ENCODE measurements at places on chromosomes 4 and X. TPM values are rescaled to one million over a fixed set of nuclear protein-coding genes. Genes with fewer than 3 reads are reported as not detected.

- no peaks in the 10 kb centered on the region for H3K27me3 ChIP-seq
- H3K4me3 ChIP-seq, result no peak overlapping the region
- H3K36me3 ChIP-seq, result no peaks in the 10 kb centered on the region
- no peak overlapping the region for H3K27ac ChIP-seq
- DNase-seq, result no peak
- peaks cover 7% of the 10 kb centered on the region for H3K4me1 ChIP-seq
These were observed 52.8 kb downstream of the LRBA start for GRCh38 chr4:150962245-150962644.

- no peaks in the 10 kb centered on the region for H3K36me3 ChIP-seq
- DNase-seq, result no peak
- no peaks in the 10 kb centered on the region for H3K4me1 ChIP-seq
- H3K27ac ChIP-seq, result no peak overlapping the region
- H3K27me3 ChIP-seq, result no peaks in the 10 kb centered on the region
These were observed 424.1 kb downstream of the PRR32 start for GRCh38 chrX:127243654-127244053.

DNA sequence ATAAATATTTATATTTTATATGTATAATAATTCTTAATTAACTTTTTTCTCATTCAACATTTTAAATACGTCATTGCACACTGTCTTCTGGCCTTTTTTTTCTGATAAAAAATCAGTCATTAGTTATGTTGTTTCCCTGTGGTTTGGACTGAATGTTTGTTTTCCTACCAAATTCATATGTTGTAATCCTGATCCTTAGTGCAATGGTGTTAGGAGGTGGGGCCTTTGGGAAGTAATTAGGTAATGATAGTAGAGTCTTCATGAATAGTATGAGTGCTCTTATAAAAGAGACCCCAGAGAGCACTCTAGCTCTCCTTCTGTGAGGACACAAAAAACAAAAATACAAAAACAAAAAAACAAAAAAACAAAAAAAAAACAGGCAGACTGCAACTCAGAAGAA is 117.2 kb downstream of the GASK1B start:
- no peaks in the 10 kb centered on the region for H3K27me3 ChIP-seq
- H3K4me3 ChIP-seq, result no peak overlapping the region
- H3K27ac ChIP-seq, result no peak overlapping the region
- H3K36me3 ChIP-seq, result no peaks in the 10 kb centered on the region

The SH3D19 gene
- 175 TPM for total RNA-seq

- no peak for DNase-seq
- no peak overlapping the region for H3K27ac ChIP-seq
- H3K36me3 ChIP-seq, result no peaks in the 10 kb centered on the region
- H3K4me1 ChIP-seq, result no peaks in the 10 kb centered on the region
These were observed 60.4 kb downstream of the MCF2 start for GRCh38 chrX:139647597-139647996.

GRCh38 chrX:69153060-69153730 is 12.1 kb downstream of the PJA1 start:
- DNase-seq, result no peak
- H3K27me3 ChIP-seq, result no peaks in the 10 kb centered on the region
- H3K4me3 ChIP-seq, result no peak overlapping the region
- H3K36me3 ChIP-seq, result no peaks in the 10 kb centered on the region

DNA sequence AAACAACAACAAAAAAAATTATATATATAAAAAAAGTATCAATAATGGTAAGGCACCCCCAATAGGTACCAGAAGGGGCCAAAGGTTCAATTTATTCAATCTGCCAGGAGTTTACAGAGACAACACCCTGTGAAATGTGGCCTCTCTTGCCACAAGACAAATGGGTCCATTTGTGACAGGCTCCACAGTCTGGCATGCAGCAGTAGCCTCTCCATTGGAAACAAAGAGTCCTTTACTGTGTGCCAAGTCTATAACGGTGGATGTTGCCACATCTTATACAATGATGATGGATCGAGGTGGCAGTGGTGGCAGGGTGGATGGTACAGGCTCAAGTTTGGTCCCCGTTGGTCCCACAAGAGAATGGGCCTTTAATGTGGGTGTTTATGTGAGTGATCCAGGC is 70.1 kb upstream of the SH3RF1 start:
- H3K36me3 ChIP-seq, result no peaks in the 10 kb centered on the region
- no peak overlapping the region for H3K4me3 ChIP-seq
- no peak for DNase-seq

The SMIM10 gene
- 5.2 TPM for total RNA-seq

DNA sequence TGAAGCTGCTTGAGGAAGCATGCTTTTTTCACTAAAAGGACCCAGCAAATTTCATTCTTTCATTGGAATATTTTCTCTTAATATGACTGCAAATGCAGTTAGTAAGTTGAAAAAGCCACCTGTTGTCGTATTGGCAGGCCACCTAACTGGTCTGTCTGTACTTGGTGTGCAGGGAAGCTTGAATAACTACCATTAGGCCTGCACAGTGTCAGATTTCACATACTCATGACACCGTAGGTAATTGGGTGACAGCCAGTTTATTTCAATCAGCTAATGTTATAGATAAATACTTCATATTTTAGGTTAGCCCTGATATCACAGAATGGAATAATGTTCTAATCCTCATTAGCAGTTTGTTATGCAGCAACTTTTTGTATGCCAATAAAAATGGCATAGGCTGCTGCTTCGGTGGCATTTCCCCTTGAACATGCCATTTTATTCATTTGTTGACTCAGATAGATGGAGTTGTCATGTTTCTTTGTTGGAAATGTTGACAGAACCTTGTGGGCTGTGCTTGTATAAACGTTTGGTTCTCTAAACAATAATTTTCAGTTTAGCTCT is 173.7 kb downstream of the RPA4 start:
- no peaks in the 10 kb centered on the region for H3K27me3 ChIP-seq
- H3K4me1 ChIP-seq, result no peaks in the 10 kb centered on the region
- no peak for DNase-seq
- no peak overlapping the region for H3K4me3 ChIP-seq
- H3K36me3 ChIP-seq, result no peaks in the 10 kb centered on the region

- peak; percentile 33 for DNase-seq
- no peaks in the 10 kb centered on the region for H3K27me3 ChIP-seq
- peak within 1 kb of the TSS; percentile 88 for H3K27ac ChIP-seq
- peaks cover 3% of the 10 kb centered on the region for H3K4me1 ChIP-seq
These were observed at the start of gene GPRASP2 for GRCh38 chrX:102712216-102712966. GPRASP2 (plus strand) TSS chrX:102712448; CDS start chrX:102714870, 2,422 bp downstream.

The RAB39B gene
- total RNA-seq, result not detected

GRCh38 chr4:13611283-13611842 is 16.2 kb downstream of the BOD1L1 start:
- no peaks in the 10 kb centered on the region for H3K27me3 ChIP-seq
- DNase-seq, result no peak
- peaks cover 24% of the 10 kb centered on the region for H3K4me1 ChIP-seq
- peaks cover 99% of the 10 kb centered on the region for H3K36me3 ChIP-seq

The USP17L11 gene
- total RNA-seq, result not detected

The HSFX2 gene
- total RNA-seq, result not detected

The TMSB15C gene
- 0.09 TPM for total RNA-seq

The PCDH18 gene
- total RNA-seq, result 2.9 TPM

DNA sequence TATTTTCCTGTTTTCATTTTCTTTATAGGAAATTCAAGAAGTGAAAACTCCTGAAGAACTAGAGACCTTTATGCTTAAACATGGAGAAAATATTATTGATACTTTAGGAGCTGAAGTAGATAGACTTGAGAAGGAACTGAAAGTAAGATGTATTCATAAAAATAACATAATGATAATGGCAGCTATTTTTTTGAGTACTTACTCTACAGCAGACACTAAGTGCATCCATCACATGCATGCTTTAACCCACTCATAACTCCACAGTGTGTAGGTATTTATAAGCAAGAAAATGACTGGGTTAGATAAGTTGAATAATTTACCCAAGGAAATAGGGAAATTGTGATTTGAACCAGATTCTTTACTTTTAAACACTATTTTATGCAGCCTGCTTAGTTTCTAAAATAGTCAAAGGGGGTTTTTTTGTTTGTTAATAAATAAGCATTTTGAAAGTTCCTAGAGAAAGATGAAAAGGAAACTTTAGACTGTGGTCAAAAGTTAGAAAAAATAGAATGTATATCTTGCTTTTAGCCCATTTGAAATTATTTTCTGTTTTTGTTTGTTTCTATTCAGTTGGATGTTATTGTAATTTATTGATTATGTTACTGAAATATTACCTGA is 74.2 kb downstream of the BEND4 start:
- H3K27ac ChIP-seq, result no peak overlapping the region
- H3K27me3 ChIP-seq, result no peaks in the 10 kb centered on the region
- DNase-seq, result no peak
- H3K4me1 ChIP-seq, result no peaks in the 10 kb centered on the region
- H3K36me3 ChIP-seq, result no peaks in the 10 kb centered on the region
- no peak overlapping the region for H3K4me3 ChIP-seq

DNA sequence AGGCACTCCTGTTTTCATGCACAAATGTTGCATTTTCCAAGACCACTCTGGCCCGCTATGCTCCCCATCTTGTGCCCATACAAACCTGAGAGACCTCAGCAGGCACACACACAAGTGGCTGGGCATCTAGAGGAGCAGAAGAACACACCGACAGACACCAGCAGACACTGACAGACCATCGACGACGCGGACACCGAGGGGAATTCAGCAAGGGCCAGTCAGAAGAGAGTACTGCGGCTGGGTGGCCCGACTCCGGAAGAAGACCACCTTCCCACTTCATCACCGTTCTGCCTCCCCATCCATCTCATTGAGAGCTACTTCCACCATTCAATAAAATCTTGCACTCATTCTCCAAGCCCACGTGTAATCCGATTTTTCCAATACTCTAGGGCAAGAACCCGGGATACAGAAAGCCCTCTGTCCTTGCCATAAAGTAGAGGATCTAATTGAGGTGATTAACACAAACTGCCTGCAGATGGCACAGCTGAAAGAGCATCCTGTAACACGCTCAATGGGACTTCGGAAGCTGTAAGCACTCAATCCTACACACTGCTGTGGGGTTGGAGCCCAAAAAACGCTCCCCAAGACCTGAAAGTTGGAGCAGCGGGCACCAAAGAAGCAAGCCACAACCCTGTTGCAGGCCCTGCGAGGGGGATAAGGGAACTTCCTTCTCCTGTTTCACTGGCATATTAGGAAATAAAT is 780.9 kb downstream of the ARAP2 start:
- H3K4me1 ChIP-seq, result no peaks in the 10 kb centered on the region
- no peak for DNase-seq
- no peak overlapping the region for H3K4me3 ChIP-seq
- no peak overlapping the region for H3K27ac ChIP-seq
- H3K27me3 ChIP-seq, result no peaks in the 10 kb centered on the region
- H3K36me3 ChIP-seq, result no peaks in the 10 kb centered on the region

GRCh38 chr4:109690690-109691410 is 12.4 kb downstream of the CASP6 start:
- H3K4me3 ChIP-seq, result no peak overlapping the region
- DNase-seq, result no peak
- H3K4me1 ChIP-seq, result no peaks in the 10 kb centered on the region
- peaks cover 92% of the 10 kb centered on the region for H3K36me3 ChIP-seq

DNA sequence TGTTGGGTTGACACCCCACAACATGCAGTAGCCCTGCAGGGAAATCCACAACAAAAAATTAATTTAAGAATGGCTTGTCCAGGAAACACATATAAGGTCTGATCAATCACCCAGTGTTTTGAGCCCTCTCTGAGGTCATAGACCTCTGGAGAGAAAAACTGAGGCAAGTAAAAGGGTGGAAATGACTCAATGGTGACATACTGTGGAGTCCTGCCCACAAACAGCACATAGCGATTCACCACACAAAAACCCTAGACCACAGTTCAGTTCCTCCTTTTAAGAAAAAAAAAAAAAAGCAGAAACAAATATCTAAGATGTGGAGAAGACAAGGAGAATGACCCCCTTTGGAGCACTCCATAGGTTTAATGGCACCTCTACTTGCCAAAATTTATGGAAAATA is 2691.0 kb downstream of the PCDH7 start:
- no peak overlapping the region for H3K27ac ChIP-seq
- H3K36me3 ChIP-seq, result no peaks in the 10 kb centered on the region
- no peak overlapping the region for H3K4me3 ChIP-seq
- no peaks in the 10 kb centered on the region for H3K4me1 ChIP-seq
- DNase-seq, result no peak

- peak within 1 kb of the TSS; percentile 67 for H3K4me3 ChIP-seq
- H3K27ac ChIP-seq, result peak within 1 kb of the TSS; percentile 53
These were observed at the start of gene SYTL4 for GRCh38 chrX:100731441-100732281. SYTL4 (minus strand) TSS chrX:100732121; CDS start chrX:100702037, 30,084 bp downstream.

DNA sequence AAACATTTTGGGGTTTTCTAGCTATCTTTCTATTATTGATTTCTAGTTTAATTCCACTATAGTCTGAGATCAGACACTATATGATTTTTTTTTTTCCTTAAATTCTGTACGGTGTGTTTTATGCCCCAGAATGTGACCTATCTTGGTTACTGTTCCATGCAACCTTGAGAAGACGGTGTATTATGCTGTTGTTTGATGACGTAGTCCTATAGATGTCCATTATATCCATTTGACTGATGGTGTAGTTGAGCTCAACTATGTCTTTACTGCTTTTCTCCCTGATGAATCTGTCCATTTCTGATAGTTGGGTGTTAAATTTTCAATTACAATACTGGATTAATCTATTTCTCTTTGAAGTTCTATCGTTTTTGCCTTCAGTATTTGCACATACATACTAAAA is 212.5 kb downstream of the NDST4 start:
- no peak overlapping the region for H3K4me3 ChIP-seq
- no peaks in the 10 kb centered on the region for H3K36me3 ChIP-seq
- no peak for DNase-seq
- H3K27me3 ChIP-seq, result no peaks in the 10 kb centered on the region
- no peaks in the 10 kb centered on the region for H3K4me1 ChIP-seq
- H3K27ac ChIP-seq, result no peak overlapping the region

- H3K27me3 ChIP-seq, result peaks cover 57% of the 10 kb centered on the region
- H3K4me1 ChIP-seq, result peaks cover 4% of the 10 kb centered on the region
- H3K4me3 ChIP-seq, result no peak overlapping the region
- DNase-seq, result peak; percentile 54
- no peak overlapping the region for H3K27ac ChIP-seq
These were observed 111.2 kb upstream of the PLS3 start for GRCh38 chrX:115449742-115450141.

DNA sequence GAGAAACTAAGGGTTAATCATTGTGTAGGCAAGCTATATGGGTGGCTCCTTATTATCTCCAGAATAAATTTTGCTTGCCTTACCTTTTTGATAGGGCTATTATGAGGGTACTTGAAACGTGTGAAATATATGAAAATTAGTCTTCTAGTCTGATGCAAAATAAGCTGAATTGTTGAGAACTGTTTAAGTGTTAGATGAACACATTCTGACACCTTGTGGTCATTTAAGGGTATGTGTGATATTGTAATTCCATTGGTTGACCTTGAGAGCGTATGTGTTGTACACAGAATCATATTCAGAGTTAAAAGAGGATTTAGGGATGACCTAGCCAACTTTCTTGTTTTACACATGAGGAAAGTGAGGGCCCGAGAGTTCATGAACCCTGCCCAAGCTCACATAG is 44.6 kb upstream of the LINC00632 start:
- no peaks in the 10 kb centered on the region for H3K4me1 ChIP-seq
- DNase-seq, result no peak
- no peaks in the 10 kb centered on the region for H3K27me3 ChIP-seq
- no peak overlapping the region for H3K4me3 ChIP-seq
- H3K36me3 ChIP-seq, result no peaks in the 10 kb centered on the region
- no peak overlapping the region for H3K27ac ChIP-seq

Measured in heart right ventricle (tissue), 16 donors.